ENCODE measurements at places on chromosomes 2 and 18. TPM values are rescaled to one million over a fixed set of nuclear protein-coding genes. Genes with fewer than 3 reads are reported as not detected.

GRCh38 chr2:70368545-70368944, 66.7 kb upstream of the FAM136A start:
- no peak for DNase-seq
- no peaks in the 10 kb centered on the region for H3K4me1 ChIP-seq
- H3K27ac ChIP-seq, result no peak overlapping the region

DNA sequence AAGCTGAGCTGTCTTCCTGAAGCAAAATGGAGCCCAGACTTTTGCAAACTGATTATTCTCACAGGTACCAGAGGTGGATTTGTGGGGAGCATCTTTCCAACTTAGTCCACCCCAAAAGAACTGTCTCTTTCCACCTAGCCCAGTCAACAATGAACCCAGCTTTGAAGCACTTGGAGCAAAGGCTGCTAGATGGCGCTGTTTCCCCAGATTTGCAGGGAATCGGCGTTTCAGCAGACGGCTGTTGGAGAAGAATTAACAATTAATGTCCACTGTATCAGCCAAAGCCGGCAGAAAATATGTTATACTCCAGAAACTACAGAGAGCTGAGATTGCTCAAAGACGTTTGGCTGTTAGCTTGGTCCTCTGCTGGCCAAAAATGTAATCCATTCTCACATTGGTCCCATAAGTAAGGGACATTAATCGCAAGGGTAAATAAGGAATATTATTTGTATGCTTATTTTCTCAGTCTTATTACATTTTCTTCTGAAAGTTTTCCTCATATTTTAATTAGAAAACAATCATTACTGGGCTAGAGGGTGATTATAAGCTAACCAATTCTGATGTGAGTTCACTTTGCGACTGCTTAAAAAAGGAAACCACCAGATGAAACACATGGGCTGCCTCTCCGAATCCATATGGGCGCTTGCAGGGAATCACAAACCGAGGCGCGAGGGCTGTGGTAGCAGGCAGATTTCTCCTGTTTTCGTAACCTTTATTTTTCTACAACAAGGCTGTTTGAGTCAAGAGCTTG, 423.8 kb upstream of the MEX3C start:
- DNase-seq, result peak; percentile 39
- no peaks in the 10 kb centered on the region for H3K4me1 ChIP-seq
- no peak overlapping the region for H3K4me3 ChIP-seq
- H3K36me3 ChIP-seq, result no peaks in the 10 kb centered on the region

- H3K4me3 ChIP-seq, result no peak overlapping the region
- H3K4me1 ChIP-seq, result no peaks in the 10 kb centered on the region
- DNase-seq, result peak; percentile 58
- no peaks in the 10 kb centered on the region for H3K36me3 ChIP-seq
Measured at GRCh38 chr2:26363323-26363722, 16.7 kb upstream of the ADGRF3 start.

Gene ATF2
- 64.5 TPM for polyA plus RNA-seq

Gene CELF4
- polyA plus RNA-seq, result not detected
